SK-N-MC (cell line): ENCODE measurements at places on chromosomes 6 and 20.

DNA sequence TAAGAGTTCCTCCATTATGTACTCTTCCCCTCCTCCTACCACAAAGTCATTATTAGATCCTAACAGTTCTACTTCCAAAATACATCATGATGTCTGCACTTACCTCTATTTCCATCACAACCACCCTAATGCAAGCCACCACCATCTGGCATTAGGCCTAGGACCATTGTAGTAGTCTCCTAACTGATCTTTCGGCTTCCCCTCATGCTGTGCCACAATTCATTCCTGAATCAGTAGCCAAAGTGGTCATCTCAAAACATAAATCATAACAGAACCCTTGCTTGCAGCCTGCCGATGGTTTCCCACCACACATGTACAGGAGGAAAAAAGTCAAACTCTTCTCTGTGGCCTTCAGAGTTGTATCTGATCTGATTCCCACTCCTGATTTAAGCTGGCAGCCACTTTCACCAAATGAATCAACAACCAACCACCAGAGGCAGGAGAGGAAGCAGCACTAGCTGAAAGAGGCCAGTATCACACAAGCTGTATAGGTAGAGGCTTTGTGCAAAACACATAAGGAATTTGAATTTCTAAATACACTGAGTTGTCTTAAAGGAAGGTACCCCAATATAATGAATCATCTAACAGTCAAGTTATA, 26.1 kb downstream of the FAM184A start:
- no peak for DNase-seq

DNA sequence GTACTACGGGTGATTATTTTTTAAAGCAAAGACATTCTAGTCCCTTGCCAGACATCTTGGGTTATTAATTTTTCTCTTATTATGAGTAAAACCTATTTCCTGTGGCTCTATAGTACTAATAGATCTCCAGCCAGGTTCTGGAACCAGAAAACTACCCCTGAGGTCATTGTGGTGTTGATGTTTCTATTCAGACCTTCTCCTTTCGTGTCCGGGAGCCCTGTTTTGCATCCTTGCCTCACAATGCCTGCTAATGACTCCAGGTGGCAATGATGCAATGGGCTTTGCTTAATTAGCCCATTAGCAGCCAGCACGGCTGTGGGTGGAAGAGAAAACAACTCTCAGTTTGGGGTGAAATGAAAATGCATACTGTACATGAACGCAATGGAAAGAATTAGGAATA, 62.9 kb upstream of the ARG1 start:
- DNase-seq, result no peak

GRCh38 chr6:30691208-30691847, 544 bp upstream of the NRM start:
- no peak for DNase-seq

DNA sequence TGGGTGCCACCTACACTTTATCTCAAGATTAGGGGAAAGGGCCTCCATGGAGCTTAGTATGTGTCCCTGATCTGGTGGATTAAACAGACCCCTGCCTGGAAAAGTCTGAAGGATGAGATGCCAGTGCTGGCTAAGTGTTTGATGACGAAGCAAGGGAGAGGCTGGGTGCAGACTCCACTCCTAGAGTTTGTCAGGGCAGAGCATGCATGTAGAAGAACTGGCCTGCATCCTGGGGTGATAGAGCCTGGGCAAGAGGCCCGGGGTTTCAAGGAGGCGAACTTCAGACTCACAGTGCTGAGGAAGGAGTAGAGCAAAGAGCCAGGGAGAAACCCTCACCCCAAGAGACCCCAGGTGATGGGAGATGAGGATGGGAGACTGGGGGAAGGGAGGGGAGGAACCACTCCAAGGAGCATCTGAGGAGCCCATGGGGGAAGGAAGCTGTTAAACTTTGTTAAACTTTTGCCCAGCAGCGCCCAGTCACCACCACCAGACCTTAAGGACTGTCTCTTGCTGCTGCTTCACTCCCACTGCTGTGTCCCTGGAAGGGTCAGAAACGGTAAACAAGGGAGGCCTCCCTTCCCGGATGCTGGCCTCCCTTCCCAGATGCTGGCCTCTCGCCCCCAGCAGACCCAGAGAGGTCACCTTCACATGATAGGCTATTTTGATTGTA, 61.6 kb downstream of the RPRD1B start:
- no peak for DNase-seq

DNA sequence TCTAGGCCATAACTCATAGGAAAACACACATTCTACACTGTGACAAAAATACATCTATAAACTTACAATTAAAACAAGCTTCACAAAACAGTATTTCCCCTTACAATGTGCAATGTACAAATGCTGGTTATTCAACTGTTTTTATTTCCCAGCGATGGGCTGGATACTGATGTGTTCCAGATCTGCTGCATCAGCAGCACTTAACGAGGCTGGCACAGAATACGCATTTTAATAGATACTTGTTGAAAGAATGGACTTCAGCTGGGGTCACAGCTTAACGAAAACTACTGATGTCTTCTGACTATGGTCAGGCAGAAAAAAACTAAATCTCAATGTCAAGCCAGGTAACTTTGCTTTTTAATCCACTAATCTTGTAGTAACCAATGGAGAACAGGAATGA, 70.9 kb downstream of the B4GALT5 start:
- no peak for DNase-seq

- no peak for DNase-seq
Observed at GRCh38 chr6:137731600-137731959, 135.5 kb upstream of the TNFAIP3 start.

DNA sequence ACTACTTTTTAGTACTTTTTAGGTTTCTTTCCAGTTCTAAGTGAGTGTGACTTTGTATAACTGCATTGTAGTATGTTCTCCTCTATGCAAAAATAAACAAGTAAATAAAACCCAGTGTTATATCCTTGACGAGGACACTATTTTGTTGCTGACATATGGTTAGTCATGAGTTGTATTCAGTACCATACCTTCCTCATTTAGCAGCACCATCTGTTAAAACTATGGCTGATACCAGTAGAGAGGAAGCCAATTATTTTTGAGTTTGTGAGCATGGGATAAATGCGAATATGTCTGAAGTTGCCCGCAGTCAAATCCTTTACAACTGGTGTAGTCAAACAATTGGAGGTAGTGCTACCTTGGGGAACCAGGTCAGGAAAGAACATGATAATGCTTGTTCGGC, 74.1 kb downstream of the CDKAL1 start:
- no peak for DNase-seq

GRCh38 chr6:170173335-170173881, 117.5 kb downstream of the DLL1 start:
- DNase-seq, result no peak

DNA sequence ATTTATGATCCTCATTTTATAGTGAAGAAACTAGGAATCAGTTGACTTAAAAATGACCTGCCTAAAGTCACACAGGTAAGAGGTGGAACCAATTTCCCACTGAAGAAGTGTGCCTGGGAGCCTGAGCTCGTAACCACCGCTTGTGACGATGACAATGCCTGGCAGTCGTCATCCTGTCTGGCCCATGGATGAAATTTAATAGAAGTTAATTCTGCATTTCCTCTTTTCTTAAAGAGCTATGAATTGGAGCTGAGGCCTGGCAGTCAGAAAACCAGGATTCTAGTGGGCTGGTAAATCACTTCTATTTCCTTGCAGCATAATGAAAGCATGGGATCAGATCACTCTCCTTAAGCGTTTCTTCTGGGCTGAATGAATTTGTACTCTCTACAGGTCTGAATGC, 200.0 kb upstream of the SGK1 start:
- peak; percentile 45 for DNase-seq

DNA sequence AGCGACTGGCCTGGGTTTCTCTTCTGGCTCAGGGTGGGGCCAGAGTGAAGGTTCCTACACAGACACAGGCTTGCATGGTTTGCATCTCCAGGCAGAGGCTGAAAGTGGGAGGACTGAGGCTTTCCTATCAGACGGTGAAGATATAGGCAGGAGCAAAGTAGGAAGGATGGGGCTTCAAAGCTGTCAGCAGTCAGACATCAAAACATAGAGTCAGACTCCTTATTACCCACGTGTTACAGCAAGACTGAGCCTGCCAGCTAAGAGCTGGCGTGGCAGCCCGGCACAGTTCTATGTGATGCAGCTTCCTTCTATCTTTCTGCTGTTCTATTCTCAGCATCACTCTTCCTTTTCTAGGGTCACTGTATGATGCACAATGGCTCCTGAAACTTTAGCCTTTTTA, 445.1 kb downstream of the DOK5 start:
- DNase-seq, result no peak

- no peak for DNase-seq
Observed at GRCh38 chr6:22421198-22421597, 124.4 kb upstream of the PRL start.

- no peak for DNase-seq
Observed at GRCh38 chr6:133887880-133888230, 1.1 kb upstream of the TCF21 start.

DNA sequence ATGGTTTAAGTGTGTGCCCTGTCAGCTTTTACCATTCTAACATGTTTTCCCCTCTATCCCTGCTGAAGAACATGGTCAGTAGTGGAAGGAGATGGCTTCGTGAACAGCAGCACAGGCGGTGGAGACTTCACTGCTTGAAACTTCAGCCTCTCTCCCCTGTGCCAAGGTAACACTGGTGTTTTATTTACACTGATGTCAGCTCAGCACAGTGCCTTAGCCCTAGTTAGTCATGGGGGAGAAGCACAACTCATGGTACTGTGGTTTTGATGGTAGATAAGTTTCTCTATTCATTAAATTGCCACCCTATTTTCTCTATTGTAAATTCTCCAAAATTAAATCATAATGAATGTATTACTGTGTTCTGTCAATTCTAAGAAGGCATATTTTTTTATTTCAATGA, 56.6 kb downstream of the MTHFD1L start:
- no peak for DNase-seq

GRCh38 chr20:57888591-57888990, 178.8 kb upstream of the PMEPA1 start:
- DNase-seq, result no peak
